ENCODE measurements at places on chromosomes 7 and 10. TPM values are rescaled to one million over a fixed set of nuclear protein-coding genes. Genes with fewer than 3 reads are reported as not detected.

RELN gene
- total RNA-seq, result 77.0 TPM

PAX2 gene
- not detected for total RNA-seq

SUN3 gene
- 0.69 TPM for total RNA-seq

SPDYE11 gene
- total RNA-seq, result not detected

CRYGN gene
- not detected for total RNA-seq

TRIM50 gene
- total RNA-seq, result not detected

PRSS2 gene
- not detected for total RNA-seq

TFPI2 gene
- total RNA-seq, result 0.92 TPM

METTL27 gene
- total RNA-seq, result 0.46 TPM

TCF7L2 gene
- 84.0 TPM for total RNA-seq

ZNF467 gene
- 3.2 TPM for total RNA-seq

IKZF5 gene
- 10.6 TPM for total RNA-seq

SAMD9 gene
- 3.2 TPM for total RNA-seq

STMP1 gene
- 26.5 TPM for total RNA-seq

SPDYE8 gene
- 0.46 TPM for total RNA-seq

CLDN15 gene
- total RNA-seq, result 4.2 TPM

PAX4 gene
- not detected for total RNA-seq

NPFFR1 gene
- total RNA-seq, result 5.1 TPM

GDF2 gene
- total RNA-seq, result 0.23 TPM

ZCWPW1 gene
- total RNA-seq, result 2.1 TPM

DPP6 gene
- total RNA-seq, result 85.1 TPM

RHOBTB1 gene
- total RNA-seq, result 24.7 TPM

All from diencephalon (tissue), 1 donor.